ENCODE measurements at places on chromosomes 7 and 10. TPM values are rescaled to one million over a fixed set of nuclear protein-coding genes. Genes with fewer than 3 reads are reported as not detected.

DNA sequence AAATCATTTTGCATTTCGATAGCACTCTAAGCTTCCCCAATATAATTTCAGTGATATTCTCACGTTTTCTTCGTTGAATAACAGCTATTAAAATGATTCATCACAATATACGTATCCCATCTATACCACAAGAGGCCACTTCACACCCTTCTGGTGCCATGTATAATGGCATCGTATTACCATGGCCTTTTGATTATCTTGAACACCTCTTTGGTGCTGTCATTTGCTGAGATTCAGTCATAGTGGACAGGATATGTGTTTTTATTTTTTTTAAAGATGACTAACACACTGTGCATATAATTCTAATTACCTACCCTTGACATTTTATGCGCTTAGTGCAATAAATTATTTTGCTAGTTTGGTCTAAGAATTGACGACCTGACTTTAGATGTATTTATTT lies 6.7 kb upstream of the INSYN2A start:
- no peaks in the 10 kb centered on the region for H3K4me1 ChIP-seq
- no peaks in the 10 kb centered on the region for H3K27me3 ChIP-seq
- H3K4me3 ChIP-seq, result no peak overlapping the region
- no peak overlapping the region for H3K27ac ChIP-seq

DNA sequence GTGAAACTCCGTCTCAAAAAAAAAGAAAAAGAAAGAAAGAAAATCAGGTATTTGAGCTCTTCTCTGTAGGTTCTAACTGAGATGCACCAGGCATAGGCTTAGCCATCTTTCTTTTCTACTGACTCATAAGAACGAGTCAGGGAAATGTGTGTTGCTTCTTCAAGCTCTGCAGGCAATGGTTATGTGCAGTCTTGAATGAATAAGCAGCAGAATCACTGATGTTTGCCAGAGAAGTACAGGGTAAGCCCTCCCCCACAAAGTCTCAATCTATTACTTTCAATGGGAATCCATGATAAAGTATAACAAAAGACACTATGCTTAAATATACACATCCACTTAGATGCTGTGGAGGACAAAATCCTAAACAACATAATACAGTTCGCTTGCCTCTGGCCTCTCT lies 239.2 kb downstream of the PARD3 start:
- H3K4me3 ChIP-seq, result no peak overlapping the region
- no peak for DNase-seq
- peaks cover 3% of the 10 kb centered on the region for H3K4me1 ChIP-seq
- H3K36me3 ChIP-seq, result no peaks in the 10 kb centered on the region

DNA sequence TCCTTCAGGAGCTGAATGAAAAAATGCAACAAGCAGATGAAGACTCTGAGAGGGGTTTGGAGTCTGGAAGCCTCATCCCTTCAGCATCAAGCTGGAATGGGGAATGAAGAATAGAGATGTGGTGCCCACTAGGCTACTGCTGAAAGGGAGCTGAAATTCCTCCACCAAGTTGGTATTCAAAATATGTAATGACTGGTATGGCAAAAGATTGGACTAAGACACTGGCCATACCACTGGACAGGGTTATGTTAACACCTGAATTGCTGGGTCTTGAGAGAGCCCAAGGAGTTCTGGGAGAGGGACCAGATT lies 5.4 kb downstream of the IFIT2 start:
- no peak for DNase-seq
- H3K4me1 ChIP-seq, result peaks cover 5% of the 10 kb centered on the region
- no peaks in the 10 kb centered on the region for H3K27me3 ChIP-seq
- peak overlapping the region; percentile 17 for H3K27ac ChIP-seq
- no peaks in the 10 kb centered on the region for H3K36me3 ChIP-seq

- DNase-seq, result peak; percentile 87
- no peaks in the 10 kb centered on the region for H3K36me3 ChIP-seq
- peak overlapping the region; percentile 79 for H3K27ac ChIP-seq
- no peaks in the 10 kb centered on the region for H3K27me3 ChIP-seq
Observed at GRCh38 chr10:102645388-102645740, 1.1 kb downstream of the TRIM8 start.

- no peaks in the 10 kb centered on the region for H3K4me1 ChIP-seq
- H3K36me3 ChIP-seq, result no peaks in the 10 kb centered on the region
- H3K27me3 ChIP-seq, result no peaks in the 10 kb centered on the region
- H3K27ac ChIP-seq, result no peak overlapping the region
Observed at GRCh38 chr7:159000859-159001435, 143.7 kb downstream of the VIPR2 start.

DNA sequence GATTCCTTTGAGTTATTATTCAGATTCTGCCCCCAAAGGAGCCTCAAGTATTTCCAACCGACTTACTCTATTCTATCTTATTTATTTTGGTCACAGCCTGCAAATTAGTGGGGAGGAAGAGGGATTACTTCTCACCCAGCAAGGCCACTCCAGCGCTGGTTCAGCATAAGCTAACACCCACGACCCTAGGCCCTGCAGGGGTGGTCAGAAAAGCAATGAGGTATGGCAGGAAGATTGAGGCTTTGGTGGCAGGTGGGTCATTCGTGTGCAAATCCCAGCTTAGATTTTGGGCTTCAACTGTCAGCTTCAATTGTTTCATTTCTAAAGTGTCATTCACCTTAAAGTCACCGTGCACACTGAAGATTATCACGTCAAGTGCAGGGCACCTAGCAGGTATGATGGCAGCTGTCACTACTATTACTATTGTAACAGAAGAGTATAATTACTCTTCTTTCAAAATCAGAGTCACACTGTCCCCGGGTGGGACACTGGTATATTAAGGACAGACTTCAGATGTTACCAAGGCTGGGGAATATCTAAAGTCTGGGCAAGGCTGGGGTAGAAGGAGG lies 48.8 kb upstream of the OPTN start:
- no peak for DNase-seq
- no peak overlapping the region for H3K27ac ChIP-seq
- no peaks in the 10 kb centered on the region for H3K4me1 ChIP-seq
- no peaks in the 10 kb centered on the region for H3K36me3 ChIP-seq

GRCh38 chr10:129213256-129213655 lies 253.8 kb upstream of the MGMT start:
- no peaks in the 10 kb centered on the region for H3K4me1 ChIP-seq
- H3K27ac ChIP-seq, result no peak overlapping the region
- no peaks in the 10 kb centered on the region for H3K36me3 ChIP-seq
- no peak for DNase-seq

DNA sequence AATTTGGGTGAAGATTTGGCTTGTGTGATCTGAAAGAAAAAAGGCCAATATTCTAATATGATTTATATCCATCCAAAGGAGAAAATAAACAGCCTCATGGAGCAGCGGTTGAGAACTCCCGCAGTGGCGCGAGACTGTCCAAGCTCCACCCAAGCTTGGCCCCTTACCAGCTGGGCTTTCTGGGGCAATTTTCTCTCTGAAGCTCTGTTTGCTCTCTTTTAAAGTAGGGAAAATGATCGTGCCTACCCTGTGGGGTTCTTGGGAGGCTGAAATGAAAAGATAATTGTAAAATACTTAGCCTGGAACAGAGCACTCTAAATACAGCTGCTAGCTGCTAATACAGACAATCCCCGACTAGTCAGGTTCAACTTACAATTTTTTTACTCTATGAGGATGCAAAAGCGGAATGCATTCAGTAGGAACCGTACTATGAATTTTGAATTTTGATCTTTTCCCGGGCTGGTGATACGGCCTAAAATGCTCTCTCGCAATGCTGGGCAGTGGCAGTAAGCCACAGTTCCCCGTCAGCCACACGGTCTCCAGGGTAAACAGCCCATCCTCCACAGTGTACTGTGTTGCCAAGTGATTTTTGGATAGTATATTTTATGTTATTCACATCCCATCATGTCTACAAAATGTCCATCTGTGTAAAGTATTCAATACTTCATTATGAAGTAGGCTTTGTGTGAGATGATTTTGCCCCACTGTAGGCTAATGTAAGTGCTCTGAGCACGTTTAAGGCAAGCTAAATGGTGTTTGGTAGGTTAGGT lies 137.7 kb downstream of the CHN2 start:
- H3K27ac ChIP-seq, result no peak overlapping the region
- H3K4me1 ChIP-seq, result no peaks in the 10 kb centered on the region
- H3K27me3 ChIP-seq, result no peaks in the 10 kb centered on the region
- DNase-seq, result no peak

- H3K4me3 ChIP-seq, result no peak overlapping the region
- no peak for DNase-seq
- no peaks in the 10 kb centered on the region for H3K36me3 ChIP-seq
- no peaks in the 10 kb centered on the region for H3K27me3 ChIP-seq
- no peak overlapping the region for H3K27ac ChIP-seq
Observed at GRCh38 chr7:22662036-22662435, 65.0 kb upstream of the IL6 start.

DNA sequence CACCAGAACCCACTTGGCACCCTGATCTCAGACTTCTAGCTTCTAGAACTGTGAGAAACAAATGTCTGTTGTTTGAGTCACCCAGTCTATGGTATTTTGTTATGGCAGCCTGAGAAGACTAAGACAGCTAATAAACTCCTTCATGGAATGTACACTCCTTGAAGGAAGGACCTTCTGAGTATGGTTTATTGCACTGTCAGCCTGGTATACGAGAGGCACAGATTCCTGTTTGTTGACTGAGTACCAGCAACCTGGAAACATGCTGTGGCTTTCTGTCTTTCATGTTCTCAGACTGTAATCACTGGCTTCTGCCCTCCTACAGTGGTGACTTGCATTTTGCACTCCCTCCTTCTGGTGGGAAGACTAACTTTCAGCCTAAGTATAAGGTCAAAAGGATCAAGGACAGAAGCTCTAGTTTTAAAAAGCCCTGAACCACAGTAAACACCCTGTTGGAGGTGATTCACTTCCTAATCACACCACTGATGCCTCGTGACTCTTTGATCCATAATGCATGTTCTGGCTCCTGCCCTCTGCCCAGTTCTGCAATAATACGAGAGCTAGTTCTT lies 319.0 kb upstream of the NPSR1 start:
- H3K4me3 ChIP-seq, result no peak overlapping the region
- no peaks in the 10 kb centered on the region for H3K27me3 ChIP-seq
- no peak for DNase-seq
- no peaks in the 10 kb centered on the region for H3K4me1 ChIP-seq
- no peak overlapping the region for H3K27ac ChIP-seq

DNA sequence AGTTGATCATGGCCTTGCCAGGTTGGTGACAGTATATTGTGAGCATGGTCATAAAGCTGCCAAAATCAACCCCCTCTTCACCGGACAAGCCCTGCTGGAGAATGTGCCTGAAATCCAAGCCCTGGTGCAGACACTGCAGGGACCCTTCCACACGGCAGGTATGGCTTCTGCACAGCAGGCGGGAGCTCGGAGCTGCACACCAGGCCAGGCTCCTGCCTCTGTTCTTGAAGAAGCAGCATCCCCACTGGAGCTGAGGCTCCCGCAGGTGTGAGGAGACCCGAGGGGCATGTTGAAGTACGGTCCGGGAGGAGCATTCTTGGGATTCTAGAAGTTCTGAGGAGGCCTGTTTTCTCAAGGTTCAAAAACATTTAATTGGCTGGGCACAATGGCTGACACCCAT lies 12.7 kb downstream of the DHTKD1 start:
- DNase-seq, result no peak
- H3K27me3 ChIP-seq, result no peaks in the 10 kb centered on the region
- H3K4me3 ChIP-seq, result no peak overlapping the region

DNA sequence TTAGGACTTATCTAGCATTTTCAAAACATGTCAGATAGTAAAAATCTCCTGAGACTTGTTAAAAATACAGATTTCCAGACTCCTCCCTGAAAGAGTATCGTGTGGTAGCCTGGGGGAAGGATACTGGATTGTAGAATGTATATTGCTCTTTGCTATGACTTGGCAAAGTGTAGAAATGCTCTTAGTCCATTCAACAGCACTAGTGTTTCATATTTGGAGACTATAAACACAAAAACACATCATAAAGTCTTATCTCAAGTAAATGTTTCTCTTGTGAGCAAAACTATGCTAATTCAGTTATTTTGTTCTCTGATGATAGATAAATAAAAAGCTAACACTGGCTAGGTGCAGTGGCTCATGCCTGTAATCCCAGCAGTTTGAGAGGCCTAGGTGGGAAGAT lies 137.5 kb upstream of the PRPS1L1 start:
- no peaks in the 10 kb centered on the region for H3K27me3 ChIP-seq
- H3K36me3 ChIP-seq, result no peaks in the 10 kb centered on the region
- no peak for DNase-seq
- no peak overlapping the region for H3K27ac ChIP-seq
- no peaks in the 10 kb centered on the region for H3K4me1 ChIP-seq
- H3K4me3 ChIP-seq, result no peak overlapping the region

GRCh38 chr10:81179805-81180452 lies 642.2 kb downstream of the SH2D4B start:
- no peaks in the 10 kb centered on the region for H3K27me3 ChIP-seq
- no peak overlapping the region for H3K4me3 ChIP-seq
- H3K27ac ChIP-seq, result no peak overlapping the region
- H3K36me3 ChIP-seq, result no peaks in the 10 kb centered on the region
- no peak for DNase-seq

GRCh38 chr10:108817584-108817983 lies 1105.7 kb downstream of the XPNPEP1 start:
- H3K36me3 ChIP-seq, result no peaks in the 10 kb centered on the region
- H3K4me1 ChIP-seq, result no peaks in the 10 kb centered on the region
- no peak overlapping the region for H3K4me3 ChIP-seq
- no peak overlapping the region for H3K27ac ChIP-seq

- H3K4me1 ChIP-seq, result no peaks in the 10 kb centered on the region
- DNase-seq, result no peak
- no peaks in the 10 kb centered on the region for H3K36me3 ChIP-seq
- no peak overlapping the region for H3K27ac ChIP-seq
Observed at GRCh38 chr7:100175296-100175935, 1.8 kb downstream of the GPC2 start.

Gene TMEM176B
- 34.3 TPM for total RNA-seq

DNA sequence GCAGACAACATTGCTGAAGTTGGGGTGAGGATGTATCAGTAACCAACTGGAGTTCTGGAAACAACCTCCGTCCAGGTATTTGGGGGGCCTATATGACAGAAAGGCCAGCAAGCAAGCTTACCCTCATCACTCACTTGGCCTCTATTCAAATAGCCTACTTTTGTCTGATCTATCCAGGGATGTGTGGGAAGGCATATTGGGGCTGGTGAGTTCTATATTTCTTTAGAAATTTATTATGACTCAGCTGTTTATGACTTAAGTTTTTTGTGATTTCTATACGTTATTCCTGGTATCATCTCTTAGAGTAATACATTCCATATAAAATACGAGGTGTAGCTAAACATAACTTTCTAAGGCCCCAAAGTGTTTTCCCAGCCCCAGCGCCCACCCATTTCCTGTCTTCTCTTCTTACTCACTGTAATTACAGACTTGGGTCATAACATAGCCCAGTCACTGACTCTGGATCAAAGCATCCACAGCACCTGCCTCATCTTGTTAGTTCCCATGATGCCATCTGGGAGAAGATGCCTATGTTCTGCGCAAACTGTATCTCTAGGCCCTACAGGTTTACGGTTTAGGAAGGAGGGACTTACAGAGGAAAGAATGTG lies 18.1 kb downstream of the GARS1 start:
- H3K27ac ChIP-seq, result no peak overlapping the region
- no peaks in the 10 kb centered on the region for H3K27me3 ChIP-seq
- peaks cover 9% of the 10 kb centered on the region for H3K36me3 ChIP-seq

GRCh38 chr7:23787272-23787671 lies 77.3 kb downstream of the STK31 start:
- no peak overlapping the region for H3K4me3 ChIP-seq
- H3K36me3 ChIP-seq, result no peaks in the 10 kb centered on the region
- H3K27ac ChIP-seq, result no peak overlapping the region

Gene TMEM254
- total RNA-seq, result 7.6 TPM
